GM23338 (cell line): ENCODE measurements at places on chromosomes 5 and 9. TPM values are rescaled to one million over a fixed set of nuclear protein-coding genes. Genes with fewer than 3 reads are reported as not detected.
A peak's percentile ranks its signal among the peaks of the same experiment; 100 is the strongest.

DNA sequence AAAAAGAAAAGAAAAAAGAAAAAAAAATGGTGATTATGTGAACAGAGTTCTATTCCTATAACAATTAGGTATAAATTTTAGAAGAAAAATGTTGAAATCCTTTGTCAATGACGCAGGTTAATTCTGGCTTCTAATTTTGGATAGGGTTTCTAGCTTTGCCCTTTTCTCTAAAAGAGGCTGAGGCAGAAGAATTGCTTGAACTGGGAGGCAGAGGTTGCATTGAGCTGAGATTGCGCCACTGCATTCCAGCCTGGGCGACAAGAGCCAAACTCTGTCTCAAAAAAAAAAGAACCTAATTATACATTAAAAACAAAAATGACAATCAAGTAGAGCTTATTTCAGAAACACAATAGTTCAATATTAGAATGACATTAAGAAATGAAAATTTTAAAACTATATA, 2.9 kb downstream of the STXBP1 start:
- H3K27ac ChIP-seq = no peak overlapping the region
- no peaks in the 10 kb centered on the region for H3K36me3 ChIP-seq
- no peak overlapping the region for H3K4me3 ChIP-seq
- peaks cover 21% of the 10 kb centered on the region for H3K27me3 ChIP-seq
- H3K4me1 ChIP-seq = peaks cover 16% of the 10 kb centered on the region

DNA sequence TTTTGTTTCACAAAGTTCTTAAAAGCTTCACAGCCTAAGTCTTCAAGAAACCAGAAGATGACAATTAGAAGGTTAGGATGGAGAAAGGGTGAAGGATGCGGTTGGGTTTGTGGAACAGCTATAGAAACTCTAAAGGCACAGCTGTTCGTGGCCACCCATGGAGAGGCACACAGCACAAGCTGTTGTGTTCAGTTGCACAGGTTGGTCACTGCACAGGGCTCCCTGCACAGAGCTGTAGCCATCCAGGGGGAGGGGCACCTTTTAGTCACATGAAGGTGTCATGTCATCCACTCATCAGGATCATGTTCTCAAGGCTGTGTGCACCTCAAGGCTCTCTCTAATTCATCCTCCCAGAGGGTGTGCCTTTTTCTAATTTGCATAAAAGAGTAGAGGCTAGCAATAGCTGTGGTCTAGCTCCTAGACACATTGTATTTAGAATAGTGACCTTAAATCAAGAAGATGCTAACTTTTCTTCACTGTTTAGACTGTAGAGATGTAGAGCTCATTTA, 5.0 kb upstream of the RASGRF2 start:
- peaks cover 40% of the 10 kb centered on the region for H3K4me1 ChIP-seq
- H3K27ac ChIP-seq = peak overlapping the region; percentile 87; the same call in 1 of the 2 replicates
- no peak overlapping the region for H3K4me3 ChIP-seq
- DNase-seq = no peak
- no peaks in the 10 kb centered on the region for H3K36me3 ChIP-seq

The FTMT gene
- not detected in 2 replicates for total RNA-seq

DNA sequence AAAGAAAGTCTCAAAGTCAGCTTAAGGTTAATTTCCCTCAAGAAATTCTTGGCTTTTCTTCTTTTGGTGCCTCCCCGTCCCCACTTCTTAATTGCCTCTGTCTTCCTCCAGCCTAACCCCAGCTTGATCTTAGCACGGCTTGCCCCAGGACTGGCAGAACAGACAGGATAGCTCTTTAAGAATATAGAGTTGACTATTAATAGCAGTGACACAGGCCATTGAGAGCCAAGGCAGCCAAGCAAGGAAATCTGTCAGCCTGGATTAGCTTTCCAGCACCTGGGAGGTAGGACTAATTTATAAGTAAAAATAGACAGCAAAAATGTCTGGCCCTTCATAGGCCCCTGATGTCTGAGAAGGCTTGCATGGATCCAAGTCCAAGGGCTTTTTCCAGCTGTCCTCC, 384.6 kb upstream of the SLC30A5 start:
- no peak for DNase-seq
- H3K4me3 ChIP-seq = no peak overlapping the region
- no peak overlapping the region for H3K27ac ChIP-seq
- no peaks in the 10 kb centered on the region for H3K36me3 ChIP-seq
- no peaks in the 10 kb centered on the region for H3K27me3 ChIP-seq
